ENCODE measurements at places on chromosomes 2 and 18. TPM values are rescaled to one million over a fixed set of nuclear protein-coding genes. Genes with fewer than 3 reads are reported as not detected.

SLC23A3 gene
- not detected for polyA plus RNA-seq

ALK gene
- polyA plus RNA-seq: not detected

- no peak overlapping the region for H3K4me3 ChIP-seq
- H3K27me3 ChIP-seq: no peaks in the 10 kb centered on the region
- no peaks in the 10 kb centered on the region for H3K4me1 ChIP-seq
- no peaks in the 10 kb centered on the region for H3K36me3 ChIP-seq
- no peak for DNase-seq
Observed at GRCh38 chr2:73084971-73085370, 13.5 kb upstream of the SFXN5 start.

DNA sequence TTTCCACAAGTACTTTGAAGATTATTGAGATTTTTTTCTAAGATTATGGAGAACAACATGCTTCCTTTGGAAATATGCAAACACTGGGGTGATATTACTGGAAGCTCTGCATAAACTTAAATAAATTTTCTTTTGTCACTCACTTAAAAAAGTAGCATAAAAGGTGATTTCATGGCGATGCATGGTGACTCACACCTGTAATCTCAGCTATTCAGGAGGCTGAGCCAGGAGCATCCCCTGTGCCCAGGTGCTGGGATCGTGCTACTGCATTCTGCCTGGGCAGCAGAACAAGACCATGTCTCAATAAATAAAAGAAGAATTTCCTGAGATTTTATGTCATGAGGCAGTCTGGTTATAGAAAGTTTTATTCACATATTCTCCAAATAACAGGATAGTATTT, 679.1 kb upstream of the CDH2 start:
- no peak overlapping the region for H3K4me3 ChIP-seq
- H3K27ac ChIP-seq: no peak overlapping the region
- H3K36me3 ChIP-seq: no peaks in the 10 kb centered on the region
- H3K27me3 ChIP-seq: no peaks in the 10 kb centered on the region

- H3K36me3 ChIP-seq: no peaks in the 10 kb centered on the region
- H3K27ac ChIP-seq: peak overlapping the region; percentile 12
- peak; percentile 60 for DNase-seq
- H3K4me3 ChIP-seq: no peak overlapping the region
- H3K4me1 ChIP-seq: peaks cover 32% of the 10 kb centered on the region
- no peaks in the 10 kb centered on the region for H3K27me3 ChIP-seq
Observed at GRCh38 chr2:128622371-128622770, 303.7 kb upstream of the HS6ST1 start.

- no peaks in the 10 kb centered on the region for H3K36me3 ChIP-seq
- H3K27me3 ChIP-seq: peaks cover 15% of the 10 kb centered on the region
- H3K4me1 ChIP-seq: peaks cover 7% of the 10 kb centered on the region
- H3K4me3 ChIP-seq: no peak overlapping the region
- no peak for DNase-seq
Observed at GRCh38 chr2:191250400-191250799, 5.2 kb downstream of the MYO1B start.

- DNase-seq: no peak
- no peaks in the 10 kb centered on the region for H3K27me3 ChIP-seq
- no peaks in the 10 kb centered on the region for H3K4me1 ChIP-seq
- no peak overlapping the region for H3K4me3 ChIP-seq
- H3K27ac ChIP-seq: no peak overlapping the region
- no peaks in the 10 kb centered on the region for H3K36me3 ChIP-seq
Observed at GRCh38 chr18:1438458-1438910, 533.8 kb downstream of the ADCYAP1 start.

Data from CD14-positive monocyte (primary cell).